ENCODE measurements at places on chromosomes 2 and 18. TPM values are rescaled to one million over a fixed set of nuclear protein-coding genes. Genes with fewer than 3 reads are reported as not detected.

The CETN1 gene
- not detected for total RNA-seq

The UGT1A8 gene
- total RNA-seq: under 0.01 TPM

The LRRC30 gene
- not detected for total RNA-seq

The CTNNA2 gene
- not detected for total RNA-seq

The VAMP5 gene
- total RNA-seq: 7.3 TPM

The SNTG2 gene
- not detected for total RNA-seq

The M1AP gene
- total RNA-seq: 0.94 TPM

The CKAP2L gene
- total RNA-seq: 0.83 TPM

The ANKRD36 gene
- 24.1 TPM for total RNA-seq

The MARCO gene
- not detected for total RNA-seq

The CRACDL gene
- total RNA-seq: 5.2 TPM

The PLEKHA3 gene
- total RNA-seq: 32.6 TPM

The GPR35 gene
- total RNA-seq: 0.17 TPM

The NCL gene
- total RNA-seq: 98.0 TPM

The NFATC1 gene
- total RNA-seq: 2.2 TPM

The ARL4C gene
- total RNA-seq: 92.8 TPM

The TNS1 gene
- 0.24 TPM for total RNA-seq

The ABCG8 gene
- not detected for total RNA-seq

The BOLA3 gene
- 20.5 TPM for total RNA-seq

The SP9 gene
- total RNA-seq: not detected

The FAM228A gene
- total RNA-seq: not detected

The CXCR4 gene
- not detected for total RNA-seq

The IL36B gene
- not detected for total RNA-seq

The RPIA gene
- total RNA-seq: 5.8 TPM

The C1QL2 gene
- not detected for total RNA-seq

The DQX1 gene
- total RNA-seq: 0.83 TPM

The DNAH7 gene
- 0.56 TPM for total RNA-seq

All from mammary epithelial cell (primary cell).